NCI-H187 (cell line): ENCODE measurements at places on chromosomes 3 and 15.
A peak's percentile ranks its signal among the peaks of the same experiment; 100 is the strongest.

GRCh38 chr3:150740733-150741496 lies 22.1 kb downstream of the SIAH2 start:
- no peak for DNase-seq

GRCh38 chr3:46998852-46999515 lies 19.5 kb downstream of the NBEAL2 start:
- DNase-seq: no peak

GRCh38 chr15:57053470-57053869 lies 135.0 kb downstream of the TCF12 start:
- no peak for DNase-seq

- DNase-seq: no peak
These were observed 3.6 kb upstream of the STRIT1 start for GRCh38 chr3:155297100-155297499.

- no peak for DNase-seq
These were observed 329.8 kb downstream of the THSD4 start for GRCh38 chr15:71444866-71445590.

DNA sequence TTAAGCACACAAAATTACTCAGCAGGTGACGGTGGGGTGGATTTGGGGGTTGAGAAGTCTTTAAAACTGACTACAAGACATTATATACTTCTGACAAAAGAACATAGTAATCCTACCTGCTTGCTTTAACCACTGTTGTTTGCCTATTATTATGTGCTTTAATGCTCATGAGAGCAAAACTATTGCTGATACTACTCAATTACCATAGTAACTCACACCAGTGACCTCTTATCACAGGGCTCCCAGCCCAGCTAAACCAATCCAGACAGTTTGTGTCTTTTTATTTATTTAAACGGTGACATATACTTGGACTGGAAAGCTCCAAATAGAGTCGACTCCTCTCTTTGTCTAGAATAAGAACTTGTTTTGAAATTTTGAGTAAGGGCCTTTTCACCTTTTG lies 42.8 kb upstream of the FEZF2 start:
- no peak for DNase-seq

DNA sequence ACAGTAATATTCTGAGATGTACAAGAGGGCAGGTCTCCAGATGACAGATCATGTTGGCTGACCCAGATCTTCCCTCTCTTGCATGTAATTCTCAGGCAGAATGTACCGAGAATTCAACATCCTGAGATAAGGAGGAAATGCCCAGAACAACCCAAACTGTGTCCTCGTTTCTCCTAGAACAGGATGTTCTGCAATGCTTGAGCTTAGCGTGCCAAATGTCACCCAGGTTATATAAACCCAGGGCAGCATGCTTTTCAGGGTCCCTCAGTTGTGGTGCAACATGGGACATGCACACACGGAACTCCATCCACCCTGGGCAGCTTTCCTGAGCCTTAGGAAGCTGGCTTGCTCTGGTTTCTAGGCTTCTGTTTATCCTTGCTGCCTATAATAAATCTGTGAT lies 102.1 kb upstream of the CMC1 start:
- DNase-seq: no peak

- no peak for DNase-seq
These were observed 151.3 kb downstream of the GHSR start for GRCh38 chr3:172296975-172297332.

- DNase-seq: no peak
These were observed 88.9 kb downstream of the FRMD4B start for GRCh38 chr3:69296995-69297394.

GRCh38 chr3:3180456-3180855 lies 965 bp upstream of the CRBN start:
- DNase-seq: no peak

GRCh38 chr3:43732747-43733425 lies 42.1 kb downstream of the ABHD5 start:
- no peak for DNase-seq

DNA sequence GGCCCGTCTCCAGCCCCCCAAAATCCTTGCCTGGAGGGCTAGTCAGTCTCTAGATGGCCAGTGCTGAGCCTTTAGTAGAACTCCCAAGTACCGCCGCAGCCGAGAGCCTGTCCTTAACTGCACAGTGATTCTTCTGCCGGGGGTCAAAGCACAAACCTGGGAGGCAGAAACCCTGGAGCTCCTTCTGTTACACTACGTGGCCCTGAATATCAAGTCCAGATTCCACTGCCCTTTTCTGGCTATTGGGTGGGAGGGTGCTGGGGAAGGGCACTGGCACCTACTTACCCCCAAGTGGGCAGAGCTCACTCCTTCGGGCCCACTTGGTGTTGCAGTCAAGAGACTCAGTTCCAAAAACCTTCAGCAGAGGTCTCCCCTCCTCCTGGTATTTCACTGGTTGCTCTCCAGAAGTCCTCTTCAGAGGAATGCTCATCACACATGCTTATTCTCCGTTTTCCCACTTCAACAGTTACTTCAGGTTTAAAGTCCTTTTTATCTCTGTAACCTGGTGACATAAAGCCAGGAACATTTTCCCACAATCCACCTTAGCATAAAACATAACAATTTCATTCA lies 10.8 kb downstream of the PDHB start:
- no peak for DNase-seq

DNA sequence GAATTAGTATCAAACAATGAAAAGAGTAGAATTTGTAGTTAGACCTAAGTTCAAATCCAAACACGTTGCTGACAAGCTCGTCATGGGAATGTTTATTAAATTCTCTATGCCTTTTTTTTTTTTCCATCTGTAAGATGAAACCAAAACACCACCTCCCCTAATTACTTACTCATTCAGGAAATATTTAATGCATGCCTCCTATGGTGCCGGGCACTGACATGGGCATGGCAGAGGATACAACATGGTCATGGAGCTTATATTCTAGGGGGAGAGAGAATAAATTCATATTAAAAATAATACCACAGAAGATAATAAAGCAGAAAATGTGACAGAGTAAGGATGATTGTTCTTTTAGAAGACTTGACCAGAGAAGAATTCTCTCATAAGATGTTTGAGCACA lies 215.8 kb downstream of the RYR3 start:
- no peak for DNase-seq

DNA sequence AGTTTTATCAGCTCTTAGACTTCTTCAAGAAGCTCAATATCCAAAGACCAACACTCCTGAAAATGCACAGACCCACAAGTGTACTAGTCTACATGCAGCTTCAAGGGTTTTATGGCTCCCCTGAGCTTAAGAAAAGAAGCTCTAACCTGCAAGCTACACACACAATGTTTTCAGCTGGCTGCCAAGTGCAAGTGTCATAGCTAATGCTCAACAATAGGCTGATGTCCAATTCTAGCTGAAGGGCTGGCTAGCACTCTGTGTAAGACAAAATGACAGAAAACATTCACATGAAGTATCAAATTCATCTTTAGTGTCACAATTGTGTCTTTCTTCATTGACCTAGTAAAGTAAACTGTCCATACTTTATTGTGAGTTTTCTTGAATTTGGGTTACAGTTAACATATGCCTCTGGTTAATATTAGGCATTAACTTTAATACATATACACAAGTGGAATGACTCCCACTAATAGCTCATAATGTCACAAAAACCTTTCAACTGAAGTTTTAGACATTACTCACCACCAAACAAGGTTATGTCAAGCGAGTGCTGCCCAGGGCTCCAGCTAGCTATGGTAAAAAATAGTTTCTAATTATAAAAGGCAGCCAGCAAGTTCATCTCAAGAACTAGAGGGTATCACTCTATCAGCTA lies 15.1 kb downstream of the ABI3BP start:
- DNase-seq: no peak

DNA sequence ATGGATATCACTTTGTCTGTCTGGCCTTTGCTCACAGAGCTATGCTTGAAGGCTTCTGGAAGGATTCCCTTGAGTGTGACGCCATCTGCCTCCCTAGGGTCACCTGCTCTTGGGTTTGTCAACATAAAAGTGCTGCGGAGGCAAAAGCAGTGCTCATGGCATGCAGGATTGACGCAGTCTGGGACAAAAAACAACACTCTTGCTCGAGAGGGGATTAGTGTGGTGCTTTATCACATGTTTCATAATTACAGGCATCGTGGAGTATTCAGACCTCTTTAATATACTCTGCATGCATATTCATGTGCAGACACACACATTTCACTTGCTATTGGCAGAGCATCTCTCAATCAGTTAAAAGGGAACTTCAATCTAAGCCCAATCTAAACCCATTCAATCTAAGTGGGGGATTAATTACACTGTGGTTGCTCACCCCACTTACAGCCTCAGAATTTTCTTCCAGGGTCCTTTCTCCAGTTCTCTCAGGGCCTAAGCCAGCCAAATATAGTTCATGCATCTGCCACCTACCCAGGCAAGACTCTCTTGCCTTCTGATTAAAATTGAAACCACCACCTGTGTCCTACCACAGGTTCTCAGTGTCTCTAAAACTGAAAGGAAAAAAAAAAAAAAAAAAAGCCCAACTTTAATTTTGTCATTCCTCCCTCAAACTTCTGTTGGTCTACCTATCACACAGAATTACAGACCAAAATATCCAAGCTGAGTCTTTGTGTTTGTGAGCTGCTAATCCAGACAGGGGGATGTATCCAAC lies 75.6 kb downstream of the BFSP2 start:
- peak; percentile 93 for DNase-seq

GRCh38 chr15:53323191-53323590 lies 436.3 kb downstream of the WDR72 start:
- no peak for DNase-seq

GRCh38 chr3:126951561-126951960 lies 31.4 kb upstream of the PLXNA1 start:
- DNase-seq: no peak

GRCh38 chr15:67927501-67928168 lies 87.8 kb upstream of the RNU6-1 start:
- DNase-seq: no peak

DNA sequence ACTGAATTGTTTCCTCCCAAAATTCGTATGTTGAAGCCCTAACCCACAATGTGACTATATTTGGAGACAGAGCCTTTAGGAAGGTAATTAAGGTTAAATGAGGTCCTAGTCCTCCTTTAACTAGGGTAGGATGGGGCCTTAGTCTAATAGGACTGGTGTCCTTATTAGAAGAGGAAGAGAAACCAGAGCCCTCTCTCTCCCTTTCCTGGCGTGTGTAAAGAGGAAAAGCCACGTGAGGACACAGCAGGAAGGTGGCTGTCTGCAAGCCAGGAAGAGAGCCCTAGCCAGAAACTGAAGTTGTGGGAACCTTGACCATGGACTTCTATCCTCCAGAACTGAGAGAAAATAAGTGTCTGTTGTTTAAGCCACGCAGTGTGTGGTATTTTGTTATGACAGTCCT lies 94.3 kb downstream of the OXNAD1 start:
- DNase-seq: no peak

DNA sequence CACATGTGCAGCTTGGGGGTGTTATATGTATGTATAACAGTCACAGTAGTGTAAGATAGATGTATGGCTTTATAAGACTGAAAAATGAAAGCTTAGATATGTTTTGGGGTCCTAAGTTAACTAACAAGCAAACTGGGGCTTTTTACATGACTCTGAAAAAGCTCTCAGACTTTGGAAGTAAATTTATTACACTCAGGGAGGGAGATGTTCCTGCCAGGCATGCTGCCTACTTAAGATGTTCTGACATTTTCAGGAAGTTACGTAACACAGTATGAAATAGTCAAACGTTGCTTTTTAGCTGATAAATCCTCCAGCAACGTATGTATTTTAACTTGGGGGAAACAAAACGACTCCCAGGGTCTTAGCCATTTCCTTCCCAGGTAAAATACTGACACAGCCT lies 1.7 kb upstream of the IFT57 start:
- DNase-seq: no peak

GRCh38 chr15:24945711-24946110 lies 9.1 kb upstream of the SNRPN start:
- DNase-seq: no peak

- DNase-seq: no peak
These were observed 524.3 kb downstream of the UNC13C start for GRCh38 chr15:54502416-54503075.

- DNase-seq: no peak
These were observed 30.8 kb upstream of the SLC25A36 start for GRCh38 chr3:140910860-140911259.

GRCh38 chr15:69524814-69525213 lies 72.2 kb downstream of the RPLP1 start:
- no peak for DNase-seq

GRCh38 chr15:79340315-79340602 lies 29.3 kb downstream of the TMED3 start:
- DNase-seq: no peak

- DNase-seq: no peak
These were observed 100.8 kb upstream of the SOX2 start for GRCh38 chr3:181610973-181611265.

DNA sequence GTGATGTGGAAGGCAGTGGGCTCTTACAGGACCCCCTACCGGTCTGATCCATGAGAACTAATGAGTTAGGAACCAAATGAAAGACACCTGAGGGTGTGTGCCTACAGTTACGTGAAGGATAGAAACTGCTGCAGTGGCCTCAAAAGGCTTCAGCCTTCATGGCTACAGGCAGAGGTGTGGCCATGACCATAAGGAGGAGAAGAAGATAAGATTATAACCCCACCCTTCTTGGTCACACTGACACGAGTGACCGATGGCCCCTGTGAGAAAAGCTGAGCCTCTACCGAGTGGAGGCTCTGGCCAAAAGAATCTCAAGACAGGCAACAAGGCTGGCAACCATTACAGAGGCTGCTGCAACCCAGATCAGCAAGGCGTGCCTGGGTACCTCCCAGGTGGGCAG lies 6.3 kb downstream of the RFT1 start:
- DNase-seq: no peak

DNA sequence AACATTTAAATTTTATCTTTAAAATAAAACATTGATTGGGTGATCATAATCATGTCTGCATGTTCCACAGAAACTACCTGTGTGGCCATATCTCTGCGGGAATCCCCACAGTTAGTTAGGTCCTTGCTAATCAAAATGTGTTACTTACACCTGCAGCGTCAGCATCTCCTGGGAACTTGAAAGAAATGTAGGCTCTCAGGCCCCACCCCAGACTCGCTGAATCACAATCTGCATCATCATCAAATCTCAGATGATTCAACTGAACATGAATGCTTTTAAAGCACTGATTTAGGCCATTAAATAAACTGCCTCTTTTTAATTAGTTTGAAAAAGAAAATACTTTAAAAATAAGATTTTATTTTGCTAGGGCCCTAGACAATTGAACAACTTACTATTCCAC lies 577.8 kb downstream of the PYDC2 start:
- no peak for DNase-seq

DNA sequence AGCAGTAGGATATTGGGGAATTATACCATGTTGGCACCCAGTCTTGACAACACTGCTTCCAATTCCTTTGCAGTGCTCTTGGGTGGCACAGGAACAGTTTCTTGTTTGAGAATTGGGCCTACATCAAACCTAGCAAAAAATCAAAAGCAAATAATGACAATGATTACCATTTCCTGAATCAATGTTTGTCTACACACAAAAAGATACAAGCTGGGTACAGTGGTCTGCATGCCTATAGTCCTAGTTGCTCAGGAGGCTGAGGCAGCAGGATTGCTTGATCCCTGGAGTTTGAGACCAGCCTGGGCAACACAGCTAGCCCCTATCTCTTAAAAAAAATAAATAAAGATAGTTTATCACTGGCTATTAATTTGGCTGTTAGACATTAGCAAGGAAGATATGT lies 8.0 kb downstream of the MTFMT start:
- DNase-seq: no peak
